Motor neuron (in vitro differentiated cells): ENCODE measurements at places on chromosomes 11 and 22. TPM values are rescaled to one million over a fixed set of nuclear protein-coding genes. Genes with fewer than 3 reads are reported as not detected.

- ATAC-seq = no peak
These were observed 2.5 kb downstream of the FKBP2 start for GRCh38 chr11:64243236-64243854.

DNA sequence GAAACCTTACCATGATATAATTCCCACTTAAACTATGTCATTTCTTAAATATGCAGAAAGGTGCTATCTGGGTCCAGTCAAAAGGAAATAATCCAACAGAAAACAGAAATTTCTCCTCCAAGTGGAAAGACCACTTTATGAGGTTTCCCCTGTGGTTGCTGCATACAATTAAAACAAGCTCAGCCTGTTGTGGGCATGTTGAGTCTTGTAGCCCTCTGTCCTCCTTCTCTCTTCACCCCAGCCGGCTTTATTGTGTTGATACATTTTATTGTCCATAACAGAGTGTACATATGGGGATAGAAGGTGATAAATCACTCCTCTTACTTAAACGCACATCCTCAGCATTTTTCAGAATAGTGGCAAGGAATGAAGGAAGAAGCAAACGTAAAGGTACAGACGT is 126.0 kb upstream of the MTNR1B start:
- ATAC-seq = no peak

DNA sequence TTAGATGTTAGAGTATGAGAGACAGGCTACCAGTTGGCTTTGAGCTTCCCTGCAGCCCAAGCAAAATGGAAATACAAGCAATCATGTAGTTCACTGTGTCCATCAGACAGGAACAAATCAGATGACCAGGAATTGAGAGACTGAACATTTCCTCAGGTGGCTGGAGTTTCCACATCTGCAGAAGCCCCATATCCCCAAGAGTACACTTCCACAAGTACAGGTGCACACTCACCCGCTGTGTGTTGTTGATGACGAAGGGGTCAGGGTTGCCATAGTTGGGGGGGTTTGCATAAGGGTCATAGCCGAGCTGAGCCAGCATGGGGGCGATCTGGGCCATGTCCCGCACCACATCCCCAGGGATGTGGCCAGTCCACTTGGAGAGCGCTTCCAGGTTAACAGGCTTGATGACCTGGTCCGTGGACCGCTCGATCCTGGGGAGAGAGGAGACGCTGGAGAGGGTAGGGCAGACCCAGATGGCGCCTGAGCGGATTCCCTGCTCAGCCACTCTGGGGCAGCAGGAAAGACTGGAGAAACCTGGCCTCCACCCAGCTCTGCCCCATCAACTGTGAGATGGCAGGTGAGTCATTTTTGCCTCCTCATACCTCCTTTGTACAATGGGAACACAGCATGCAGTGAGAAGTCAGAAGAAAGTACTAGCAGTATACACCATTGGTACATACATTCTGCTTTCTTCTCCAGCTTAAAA is 23.9 kb upstream of the TFIP11 start:
- ATAC-seq = no peak

Gene OR51V1
- total RNA-seq = not detected in 2 replicates

Gene SLC29A2
- total RNA-seq = 3.1 and 4.7 TPM in 2 replicates

GRCh38 chr11:10158461-10158860 is 135.6 kb downstream of the SBF2 start:
- ATAC-seq = no peak

Gene FXYD2
- total RNA-seq = 0.22 and 0.41 TPM in 2 replicates

GRCh38 chr11:33064866-33065265 is 25.5 kb downstream of the TCP11L1 start:
- no peak for ATAC-seq

DNA sequence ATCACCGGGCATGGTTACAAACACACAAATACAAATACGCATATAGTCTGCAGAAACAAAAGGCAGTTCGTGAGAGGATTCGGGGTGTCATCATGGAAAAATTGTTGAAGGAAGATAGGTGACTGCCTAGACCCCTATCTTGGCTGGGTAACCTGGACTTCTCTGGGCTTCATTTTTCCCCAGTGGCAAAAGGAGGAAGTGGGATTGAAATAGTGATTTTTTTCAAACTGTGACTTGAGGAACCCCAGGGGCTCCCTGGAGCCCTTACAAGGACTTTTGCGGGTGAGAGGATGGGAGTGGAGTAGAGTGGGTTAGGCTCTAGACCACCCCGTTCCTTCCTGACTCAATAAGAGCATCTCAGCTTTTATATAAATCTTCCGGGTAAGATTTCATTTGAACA is 1.0 kb upstream of the ELF5 start:
- no peak for ATAC-seq

DNA sequence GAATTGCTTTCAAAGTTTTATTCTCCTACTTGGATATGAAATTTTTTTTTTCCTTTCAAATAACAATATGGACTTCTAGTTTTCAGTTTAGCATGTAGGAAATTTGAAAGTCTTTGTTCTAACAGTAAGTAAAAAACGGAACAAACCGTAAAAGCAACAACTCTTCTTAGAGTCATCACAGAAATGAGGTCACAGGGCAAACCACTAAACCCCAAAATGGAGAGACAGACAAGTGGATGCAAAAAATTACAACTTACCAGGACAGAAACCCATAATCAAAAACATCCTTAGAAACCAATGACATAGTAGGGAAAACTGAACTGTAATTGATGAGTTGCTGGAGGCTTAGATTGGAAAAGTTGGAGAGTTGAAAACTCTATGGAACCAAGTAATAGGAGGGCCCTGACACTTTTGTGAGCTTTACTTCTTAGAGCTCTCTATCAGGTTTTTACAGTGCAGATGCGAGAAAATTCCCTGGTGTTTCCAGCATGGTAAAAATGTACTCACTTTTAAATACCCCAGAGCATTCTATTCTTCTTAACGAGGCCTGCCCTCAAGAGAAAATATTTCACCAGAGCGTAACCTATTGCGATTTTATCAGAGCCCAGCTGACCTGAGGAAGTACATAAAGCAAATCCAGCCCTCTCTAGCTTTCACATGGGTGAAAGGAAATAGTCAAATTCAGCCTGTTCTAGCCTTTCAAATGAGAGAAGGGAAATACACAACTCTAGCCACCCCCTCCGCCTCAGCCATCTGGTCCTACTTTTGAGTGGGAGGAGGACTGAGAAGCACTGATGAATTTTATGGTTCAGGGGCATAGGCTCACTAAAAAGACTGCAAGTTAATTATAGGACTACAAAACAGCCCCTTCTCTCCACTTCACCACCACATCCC is 39.1 kb downstream of the CASP12 start:
- peak; percentile 35 for ATAC-seq

Gene YWHAH
- 160 and 226 TPM in 2 replicates for total RNA-seq
